ENCODE measurements at places on chromosomes 2 and 18. TPM values are rescaled to one million over a fixed set of nuclear protein-coding genes. Genes with fewer than 3 reads are reported as not detected.

Gene ZNF892
- total RNA-seq = 3.9 TPM

Gene USP14
- total RNA-seq = 43.2 TPM

Gene KYNU
- total RNA-seq = 30.6 TPM

Gene AGPS
- 60.1 TPM for total RNA-seq

Gene PAX8
- total RNA-seq = 1.2 TPM

Gene CRACDL
- 17.8 TPM for total RNA-seq

Gene ZSWIM2
- total RNA-seq = not detected

Gene TRIM43
- not detected for total RNA-seq

Gene CXCR2
- total RNA-seq = 20.1 TPM

Gene C2orf15
- total RNA-seq = 1.5 TPM

Gene ZRANB3
- 3.7 TPM for total RNA-seq

Gene CNDP1
- total RNA-seq = not detected

Gene SCN9A
- 13.6 TPM for total RNA-seq

Gene HTR2B
- total RNA-seq = 0.65 TPM

Gene ANTXR1
- 54.3 TPM for total RNA-seq

Gene PSMA8
- not detected for total RNA-seq

Gene TUBA4A
- total RNA-seq = 35.0 TPM

Gene ABCG5
- not detected for total RNA-seq

Gene ANKZF1
- 46.1 TPM for total RNA-seq

Gene STRN
- 31.1 TPM for total RNA-seq

Gene INPP4A
- 35.6 TPM for total RNA-seq

Gene SCTR
- 13.2 TPM for total RNA-seq

Gene PRSS56
- total RNA-seq = not detected

Gene TUBA3E
- total RNA-seq = not detected

Gene MTCL1
- total RNA-seq = 7.9 TPM

Gene TRABD2A
- 5.4 TPM for total RNA-seq

Gene SERPINB12
- not detected for total RNA-seq

Gene RMDN2
- 21.9 TPM for total RNA-seq

Gene MROH2A
- not detected for total RNA-seq

Gene ZNF2
- 4.1 TPM for total RNA-seq

Gene KIF5C
- 0.47 TPM for total RNA-seq
